ENCODE measurements at places on chromosomes 1 and 21.

GRCh38 chr1:19007491-19008441 is 51.3 kb upstream of the IFFO2 start:
- no peak for DNase-seq

GRCh38 chr1:235643837-235644692 is 5.5 kb downstream of the GNG4 start:
- no peak for DNase-seq

DNA sequence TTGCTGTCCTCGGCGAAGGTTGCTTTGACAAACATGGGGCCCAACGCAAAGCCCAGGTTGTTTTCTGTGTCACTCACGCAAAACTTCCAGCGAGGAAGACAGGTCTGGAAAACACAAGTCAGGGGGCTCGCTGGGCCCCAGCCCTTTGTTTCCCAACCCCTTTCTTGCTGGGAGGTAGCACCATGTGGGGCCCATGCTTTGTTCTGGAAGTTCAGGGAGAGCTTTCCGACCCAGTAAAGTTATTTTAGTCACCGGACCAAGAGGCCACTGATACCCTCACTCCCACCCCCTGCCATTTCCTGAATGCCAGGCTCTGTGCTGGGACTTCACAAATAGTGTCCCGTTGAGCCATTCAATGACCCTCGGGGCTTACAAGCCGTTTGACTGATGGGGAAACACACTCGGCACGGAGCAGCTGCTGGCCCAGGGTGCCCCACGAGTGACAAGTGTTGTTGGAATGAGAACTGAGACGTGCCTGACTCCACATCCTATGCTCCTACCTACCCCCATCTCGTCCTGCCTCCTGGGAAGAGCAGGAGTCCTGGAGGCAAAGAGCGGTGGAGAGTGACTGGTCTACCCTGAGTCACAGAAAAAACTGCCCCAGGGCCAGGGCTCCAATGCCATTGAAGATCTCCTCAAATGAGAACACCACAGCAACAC is 52.0 kb downstream of the ECE1 start:
- DNase-seq = no peak

DNA sequence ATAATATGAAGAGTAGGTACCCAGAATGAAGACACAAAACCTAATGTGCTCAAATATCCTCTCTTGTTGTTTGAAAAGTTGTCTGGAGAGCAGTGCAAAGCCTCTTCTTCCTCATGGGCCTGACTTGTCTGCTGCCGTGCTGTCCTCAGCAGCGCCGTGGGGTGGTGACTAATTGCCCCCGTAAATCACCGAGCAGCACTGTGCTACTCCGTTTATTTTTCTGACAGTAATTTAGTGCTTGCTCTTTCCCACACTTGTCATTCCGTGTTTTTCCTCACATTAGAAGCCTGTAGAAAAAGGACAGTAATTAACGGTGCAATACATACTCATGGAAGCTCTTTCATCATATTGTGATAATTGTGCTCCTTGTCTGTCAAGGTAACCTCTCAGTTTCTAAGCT is 114.8 kb upstream of the BARHL2 start:
- DNase-seq = no peak

- no peak for DNase-seq
Observed at GRCh38 chr1:67612788-67613241, 72.2 kb upstream of the GADD45A start.

GRCh38 chr1:67162954-67163353 is 3.3 kb upstream of the IL23R start:
- no peak for DNase-seq

- no peak for DNase-seq
Observed at GRCh38 chr1:150109586-150109985, 40.1 kb upstream of the PLEKHO1 start.
